Stimulated activated CD4-positive, alpha-beta T cell treated with anti-CD3 and anti-CD28 coated beads, Interleukin-1b, Interleukin-23, amount 100 ng/mL, for 1 hour (primary cell): ENCODE measurements at places on chromosomes 11 and 22.

DNA sequence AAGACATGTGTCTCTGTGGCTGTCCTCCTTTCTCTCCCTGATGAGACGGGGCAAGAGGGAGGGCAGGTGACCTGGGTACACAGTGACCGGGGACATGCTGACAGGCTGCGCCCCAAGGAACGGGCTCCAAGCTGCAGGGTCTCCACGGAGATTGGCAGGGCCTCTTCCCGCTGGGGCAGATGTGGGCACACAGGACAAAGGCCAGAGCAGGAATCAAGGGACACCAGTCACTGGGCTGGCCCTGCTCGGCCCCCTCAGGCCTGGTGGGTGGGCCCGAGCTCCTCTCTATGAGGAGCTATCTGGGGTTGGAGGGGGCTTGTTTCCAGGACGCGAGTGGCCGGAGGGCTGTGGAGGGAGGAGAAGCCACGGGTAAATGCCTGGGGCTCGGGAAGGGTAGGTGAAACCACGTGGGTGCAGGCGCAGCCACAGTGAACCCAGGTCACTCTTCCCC, 11.2 kb downstream of the PNPLA5 start:
- DNase-seq: no peak

- DNase-seq: no peak
Measured at GRCh38 chr22:24247564-24248344, 2.9 kb upstream of the GGT5 start.

GRCh38 chr11:77113382-77114088, 10.9 kb downstream of the OMP start:
- no peak for DNase-seq

GRCh38 chr22:37443086-37443485, 15.8 kb upstream of the ELFN2 start:
- DNase-seq: no peak

GRCh38 chr11:47033439-47033838, 96.9 kb downstream of the CSTPP1 start:
- no peak for DNase-seq

- DNase-seq: no peak
Measured at GRCh38 chr11:794013-794765, 3.9 kb downstream of the SLC25A22 start.

GRCh38 chr22:20966883-20967696, at the start of gene AIFM3:
TSS of gene AIFM3 (plus strand) at chr22:20967255. CDS start at chr22:20967945, 690 bp downstream.
- DNase-seq: no peak

DNA sequence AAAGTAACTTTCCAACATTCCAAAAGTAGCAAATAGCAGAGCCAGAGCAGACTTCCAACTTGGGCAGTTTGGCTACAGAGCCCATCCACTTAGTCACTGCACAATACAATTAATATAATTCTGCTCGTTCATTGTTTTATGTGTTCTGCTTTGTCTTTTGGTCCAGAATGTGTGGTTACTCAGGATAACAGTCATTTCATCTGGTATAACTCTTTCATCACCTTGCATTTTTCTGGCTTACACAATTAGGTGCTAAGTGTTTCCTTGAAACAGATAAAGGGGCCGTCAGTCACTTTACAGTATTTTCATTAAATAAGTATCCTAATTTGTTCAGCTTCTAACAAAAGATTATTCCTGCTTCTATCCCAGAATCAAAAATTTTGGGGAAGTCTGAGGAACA, 87.2 kb downstream of the LARGE2 start:
- DNase-seq: no peak

DNA sequence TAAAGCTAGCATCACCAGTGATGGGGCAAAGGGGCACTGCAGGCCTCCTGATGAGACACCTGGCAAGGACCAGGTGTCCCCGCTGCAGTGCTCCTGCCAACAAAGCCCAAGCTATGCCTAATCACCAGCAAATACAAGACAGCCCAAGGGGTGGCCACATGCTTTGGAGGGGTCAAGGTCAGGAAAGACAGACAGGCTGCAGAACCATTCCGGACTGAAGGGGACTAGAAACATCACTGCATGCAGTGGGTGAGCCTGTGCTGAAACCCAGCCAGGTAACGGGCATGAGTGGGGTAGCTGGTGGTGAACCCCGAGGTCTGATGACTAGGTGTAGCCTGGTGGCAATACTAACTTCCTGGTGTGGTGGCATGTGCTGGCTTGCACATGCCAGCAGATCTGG, 111.1 kb downstream of the MED15 start:
- no peak for DNase-seq

DNA sequence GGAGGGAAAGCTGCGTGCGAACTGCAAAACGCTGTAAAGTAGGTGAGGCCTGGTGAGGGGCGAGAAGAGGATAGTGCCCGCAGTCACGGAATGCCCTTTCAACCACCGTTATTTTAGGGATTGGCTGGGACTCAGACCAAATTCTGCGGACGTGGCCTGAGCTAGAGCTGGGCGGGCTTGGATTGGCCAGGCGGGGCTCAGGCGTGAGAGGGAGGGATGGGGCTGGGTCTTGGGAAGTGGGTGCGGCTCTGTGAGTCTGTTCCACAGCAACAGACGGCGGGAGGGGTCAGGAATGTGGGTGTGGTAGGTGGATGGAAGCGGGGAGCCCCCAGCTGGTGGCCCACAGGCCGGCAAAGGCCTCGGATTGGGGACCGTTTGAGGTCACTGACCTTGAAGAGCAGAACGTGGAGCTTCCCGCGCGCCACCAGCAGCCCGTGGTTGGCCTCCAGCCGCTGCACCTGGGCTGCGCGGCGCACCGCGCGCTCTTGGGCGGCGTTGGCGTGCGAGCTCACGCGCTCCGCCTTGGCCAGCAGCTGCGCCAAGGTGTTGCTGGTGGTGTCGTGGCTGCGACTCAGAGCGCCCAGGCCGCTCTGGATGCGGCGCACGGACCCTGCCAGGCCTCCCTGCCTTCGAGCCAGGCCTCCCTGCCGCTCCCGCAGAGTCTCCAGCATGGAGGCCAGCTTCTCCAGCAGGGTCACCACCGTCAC, 444 bp downstream of the CAVIN3 start:
- DNase-seq: no peak

DNA sequence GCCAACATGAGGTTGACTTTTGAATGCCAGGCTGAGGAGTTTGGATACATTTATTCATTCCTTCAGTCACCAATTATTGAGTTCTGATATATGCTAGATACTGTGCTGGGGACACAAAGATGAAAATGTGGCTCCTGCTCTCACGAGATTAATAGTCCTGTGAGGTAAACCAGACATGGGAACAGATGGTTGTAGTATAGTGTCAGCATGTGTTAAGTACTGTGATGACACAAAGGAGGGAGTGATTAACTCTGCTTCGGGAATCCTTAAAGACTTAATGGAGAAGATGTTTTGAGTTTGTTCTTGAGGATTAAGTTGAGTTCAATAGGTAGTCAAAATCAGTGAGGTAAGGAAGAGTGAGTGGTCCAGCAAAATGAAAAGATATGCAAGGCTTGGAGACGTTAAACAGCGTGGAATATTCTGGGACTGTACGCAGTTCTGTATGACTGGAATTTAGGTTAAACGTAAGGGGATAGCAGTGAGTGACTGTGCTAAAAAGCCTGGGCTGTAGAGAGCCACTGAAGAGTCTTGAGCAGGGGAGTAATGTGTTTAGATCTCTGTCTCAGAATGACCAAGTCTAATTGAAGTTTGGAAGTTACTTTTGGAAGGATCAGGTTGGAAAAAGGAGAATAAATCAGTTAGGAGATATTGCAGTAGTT, 11.8 kb downstream of the RNF121 start:
- no peak for DNase-seq

GRCh38 chr11:39249566-39250365, 2209.7 kb downstream of the LRRC4C start:
- no peak for DNase-seq

GRCh38 chr11:16286095-16286494, 70.3 kb downstream of the SOX6 start:
- DNase-seq: no peak

GRCh38 chr22:48708558-48709245, 1119.0 kb downstream of the BRD1 start:
- DNase-seq: no peak

DNA sequence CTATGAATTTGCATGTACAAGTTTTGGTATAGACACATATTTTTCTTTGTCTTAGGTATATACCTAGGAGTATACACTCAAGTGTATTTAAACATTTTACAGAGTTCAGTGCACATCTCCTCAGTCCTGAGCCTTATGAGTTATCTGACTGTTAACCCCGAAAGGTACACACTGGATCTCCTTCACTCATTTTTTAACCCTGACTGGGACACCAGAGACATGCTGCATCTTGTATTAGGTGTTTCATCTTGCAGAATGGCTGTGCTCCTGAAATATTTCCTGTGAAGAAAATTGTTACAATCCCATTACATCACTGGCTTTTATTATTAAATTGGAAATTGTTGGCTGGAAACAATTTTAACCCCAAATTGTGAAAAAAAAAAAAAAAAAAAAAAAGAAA, 15.3 kb downstream of the PARVA start:
- DNase-seq: no peak

DNA sequence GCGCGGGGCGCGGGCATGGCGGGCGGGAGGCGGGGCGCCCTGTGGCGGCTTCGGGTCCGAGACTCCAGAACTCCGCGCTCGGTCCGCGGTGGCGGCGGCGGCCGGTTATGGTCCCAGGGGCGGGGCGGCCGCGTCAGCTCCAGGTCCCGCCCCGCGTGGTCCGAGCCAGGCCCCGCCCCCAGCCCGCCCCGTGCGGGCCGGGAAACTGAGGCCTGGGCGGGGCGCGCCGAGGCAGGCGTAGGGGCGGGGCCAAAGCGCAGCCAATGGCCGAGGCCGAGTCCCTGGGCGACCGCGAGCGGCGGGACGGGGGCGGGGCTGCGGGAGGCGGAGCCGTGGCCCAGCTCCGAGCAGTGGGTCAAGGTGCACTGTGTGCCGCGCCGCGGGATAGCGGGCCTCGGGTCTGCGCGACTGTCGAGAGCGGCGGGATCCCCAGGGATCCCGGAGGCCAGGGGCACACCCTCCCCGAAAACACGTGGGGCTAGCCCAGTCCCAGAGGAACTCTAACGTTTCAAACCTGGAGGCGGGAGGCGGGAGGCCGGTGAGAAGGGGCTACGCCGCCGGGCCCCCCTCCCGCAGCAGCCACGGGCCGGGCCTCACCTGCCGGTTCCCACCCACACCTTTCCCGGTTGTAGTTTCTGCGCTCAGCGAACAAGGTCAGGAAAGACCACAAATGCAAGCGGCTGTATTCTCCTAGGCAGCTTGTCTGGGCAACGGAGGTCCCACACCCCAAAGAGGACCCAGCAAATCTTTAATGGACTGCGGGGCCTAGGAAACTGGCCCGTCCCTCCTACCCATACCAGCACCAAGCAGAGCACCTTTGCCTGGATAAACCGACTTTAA, at the start of gene SLC25A1:
Gene SLC25A1 (minus strand): TSS at position 80 of the 840 bp plus-strand sequence. CDS start 63 bp downstream, at position 17.
- DNase-seq: peak; percentile 38

DNA sequence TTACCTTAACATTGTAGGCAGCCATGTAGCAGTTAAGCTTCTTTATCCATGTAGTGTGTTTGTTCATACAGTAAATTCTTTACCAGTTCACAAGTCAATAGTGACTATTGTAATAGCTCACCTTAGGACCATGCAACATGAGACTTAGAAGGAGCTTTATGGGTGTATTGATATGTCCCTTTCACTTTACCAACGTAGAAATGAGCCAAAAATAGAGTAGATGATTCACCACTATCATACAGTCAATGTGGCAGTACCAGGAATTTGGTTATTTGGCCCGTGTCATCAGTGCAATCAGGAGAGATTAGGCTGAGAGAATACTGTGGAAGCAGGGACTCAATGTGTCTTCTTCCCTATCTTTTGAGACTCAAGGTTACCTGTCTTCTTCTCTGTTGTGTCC, 4.7 kb downstream of the ZDHHC13 start:
- DNase-seq: no peak

- DNase-seq: no peak
Measured at GRCh38 chr22:45688600-45689080, 17.0 kb downstream of the ATXN10 start.

GRCh38 chr22:46862418-46863324, 100.2 kb downstream of the TBC1D22A start:
- DNase-seq: no peak

- DNase-seq: no peak
Measured at GRCh38 chr11:22554221-22554620, 71.4 kb downstream of the FANCF start.

DNA sequence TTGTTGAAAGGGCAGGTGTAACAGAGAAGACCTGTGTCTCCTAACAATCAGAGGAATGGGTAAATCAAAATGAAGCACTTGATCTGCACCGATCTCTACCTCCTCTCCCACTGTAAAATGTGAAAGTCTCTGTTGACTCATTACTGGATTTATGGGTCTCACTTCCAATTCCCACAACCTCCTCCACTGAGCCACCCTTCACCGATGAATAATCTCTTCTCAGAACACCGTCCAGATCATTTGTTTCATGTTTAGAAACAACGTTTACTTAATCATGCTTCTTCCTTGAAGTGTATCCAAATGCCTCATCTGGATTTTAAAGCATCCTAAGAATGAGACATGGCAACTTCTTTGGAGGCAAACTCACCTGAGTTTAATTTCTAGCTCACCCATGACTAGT, 643.6 kb downstream of the ETS1 start:
- DNase-seq: no peak

- DNase-seq: no peak
Measured at GRCh38 chr22:49825944-49826602, 1.6 kb downstream of the BRD1 start.

- no peak for DNase-seq
Measured at GRCh38 chr11:43214471-43214870, 97.3 kb upstream of the API5 start.

GRCh38 chr22:31629741-31630184, 32.3 kb downstream of the PISD start:
- no peak for DNase-seq

DNA sequence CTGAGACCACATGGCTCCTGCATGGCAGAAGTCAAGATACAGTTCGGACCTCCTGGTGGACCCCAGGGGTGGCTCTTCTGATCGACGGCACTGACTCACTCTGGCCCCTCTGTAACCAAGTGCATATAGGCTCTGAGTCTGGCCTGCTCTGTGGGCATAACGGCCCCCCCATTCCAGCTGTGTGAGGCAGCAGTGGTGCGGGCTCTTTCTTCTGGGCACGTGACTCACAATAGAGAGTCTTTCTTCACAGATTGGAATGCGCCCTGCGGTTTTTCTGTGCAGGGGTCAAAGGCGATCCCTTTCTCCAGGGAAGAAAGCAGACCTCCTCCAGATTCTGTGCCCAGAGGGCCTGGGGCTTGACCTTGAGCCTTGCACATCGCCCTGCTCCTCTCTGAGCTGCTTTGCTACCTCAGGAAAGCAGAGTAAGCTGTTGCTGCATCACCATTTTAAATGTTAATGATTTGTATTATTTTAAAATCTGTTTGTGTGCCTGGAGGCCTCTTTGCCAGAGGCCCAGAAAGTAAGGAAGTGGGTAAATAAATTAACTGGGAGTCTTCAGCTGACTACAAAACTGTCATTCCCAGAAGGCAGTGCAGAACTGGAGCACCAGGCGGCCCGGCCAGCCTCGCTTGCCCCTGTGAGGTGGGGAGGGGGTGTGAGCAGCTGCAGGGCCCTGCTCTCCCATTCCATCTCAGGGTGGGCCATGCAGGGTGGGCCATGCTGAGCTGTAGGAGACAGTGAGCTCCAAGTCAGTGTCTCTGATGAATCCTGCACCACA, 199.0 kb downstream of the GRIK4 start:
- no peak for DNase-seq

DNA sequence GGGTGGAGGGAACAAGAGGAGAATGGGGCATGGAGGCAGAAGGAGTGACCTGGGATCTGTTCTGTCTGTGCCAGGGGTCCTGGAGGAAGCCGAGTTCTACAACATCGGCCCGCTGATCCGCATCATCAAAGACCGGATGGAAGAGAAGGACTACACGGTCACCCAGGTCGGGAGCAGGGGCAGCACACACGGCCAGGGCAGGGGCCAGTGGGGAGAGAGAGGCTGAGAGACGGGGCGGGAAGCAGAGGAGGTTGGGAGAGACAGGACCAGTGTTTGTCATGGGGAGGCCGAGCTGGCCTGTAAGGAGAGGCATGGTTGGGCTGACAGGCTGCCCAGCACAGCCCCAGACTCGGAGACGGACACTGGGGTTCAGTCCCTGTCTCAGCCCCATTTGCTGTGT, 4.7 kb downstream of the KCTD17 start:
- DNase-seq: no peak
